ENCODE measurements at places on chromosomes 16 and 17.

DNA sequence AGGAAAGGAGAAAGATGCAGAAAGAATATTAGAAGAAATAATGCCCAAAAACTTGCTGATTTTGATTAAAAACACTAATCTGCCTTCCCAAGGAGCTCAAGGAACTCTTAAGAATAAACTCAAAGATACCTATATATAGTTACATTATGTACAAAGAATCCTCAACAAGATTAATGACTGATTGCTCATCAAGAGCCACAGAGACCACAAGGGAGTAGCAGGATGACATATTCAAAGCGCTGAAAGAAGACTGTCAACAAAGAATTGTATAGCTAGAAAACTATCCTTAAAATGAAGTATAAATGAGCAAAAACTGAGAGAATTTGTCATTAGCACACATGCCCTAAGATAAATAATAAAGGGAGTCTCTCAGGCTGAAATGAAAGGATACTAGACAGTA, 6.2 kb downstream of the LPCAT2 start:
- DNase-seq = no peak
- H3K27ac ChIP-seq = no peak overlapping the region
- peaks cover 3% of the 10 kb centered on the region for H3K27me3 ChIP-seq
- peaks cover 3% of the 10 kb centered on the region for H3K4me1 ChIP-seq
- peaks cover 35% of the 10 kb centered on the region for H3K36me3 ChIP-seq

DNA sequence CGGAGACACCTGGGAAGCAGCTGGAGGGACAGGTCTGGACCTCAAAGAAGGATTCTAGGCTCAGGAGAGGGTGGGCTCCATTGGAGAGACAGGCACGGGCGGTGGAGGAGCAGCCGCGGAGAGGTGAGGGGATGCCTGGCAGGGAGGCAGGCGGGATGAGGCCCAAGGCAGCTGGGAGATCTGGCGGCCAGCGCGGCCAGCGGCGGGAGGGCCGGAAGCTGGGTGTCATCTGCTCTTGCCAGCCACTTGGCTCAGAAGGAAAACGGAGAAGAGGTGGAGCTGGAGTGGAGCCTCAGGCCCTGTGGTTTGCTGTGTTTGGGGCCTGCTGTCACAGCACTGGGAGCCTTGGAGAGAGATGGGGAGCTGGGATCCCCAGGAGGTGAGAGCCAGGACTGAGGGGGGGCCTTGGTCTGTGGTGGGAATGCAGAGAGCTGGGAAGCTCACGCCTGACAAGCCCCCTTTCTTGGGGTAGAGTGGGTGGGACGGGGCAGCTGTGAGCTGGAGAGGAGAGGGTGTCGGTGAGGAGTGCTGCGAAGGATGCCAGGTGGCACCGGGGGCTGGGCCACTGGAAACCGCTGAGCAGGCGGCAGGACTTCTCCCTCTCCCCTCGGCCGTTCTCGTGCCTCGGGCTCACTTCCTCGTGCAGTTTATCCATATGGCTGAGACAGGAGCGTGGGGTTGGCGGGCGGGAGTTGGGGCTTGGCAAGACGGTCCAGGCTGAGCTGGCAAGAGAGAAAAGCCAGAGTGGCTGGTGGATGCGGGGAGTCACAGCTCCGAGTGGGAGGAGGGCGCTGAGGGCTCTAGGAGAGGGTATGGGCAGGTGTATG, 8.0 kb downstream of the TBC1D24 start:
- H3K36me3 ChIP-seq = no peaks in the 10 kb centered on the region
- DNase-seq = no peak
- no peak overlapping the region for H3K27ac ChIP-seq
- peaks cover 19% of the 10 kb centered on the region for H3K27me3 ChIP-seq
- H3K4me1 ChIP-seq = peaks cover 10% of the 10 kb centered on the region

DNA sequence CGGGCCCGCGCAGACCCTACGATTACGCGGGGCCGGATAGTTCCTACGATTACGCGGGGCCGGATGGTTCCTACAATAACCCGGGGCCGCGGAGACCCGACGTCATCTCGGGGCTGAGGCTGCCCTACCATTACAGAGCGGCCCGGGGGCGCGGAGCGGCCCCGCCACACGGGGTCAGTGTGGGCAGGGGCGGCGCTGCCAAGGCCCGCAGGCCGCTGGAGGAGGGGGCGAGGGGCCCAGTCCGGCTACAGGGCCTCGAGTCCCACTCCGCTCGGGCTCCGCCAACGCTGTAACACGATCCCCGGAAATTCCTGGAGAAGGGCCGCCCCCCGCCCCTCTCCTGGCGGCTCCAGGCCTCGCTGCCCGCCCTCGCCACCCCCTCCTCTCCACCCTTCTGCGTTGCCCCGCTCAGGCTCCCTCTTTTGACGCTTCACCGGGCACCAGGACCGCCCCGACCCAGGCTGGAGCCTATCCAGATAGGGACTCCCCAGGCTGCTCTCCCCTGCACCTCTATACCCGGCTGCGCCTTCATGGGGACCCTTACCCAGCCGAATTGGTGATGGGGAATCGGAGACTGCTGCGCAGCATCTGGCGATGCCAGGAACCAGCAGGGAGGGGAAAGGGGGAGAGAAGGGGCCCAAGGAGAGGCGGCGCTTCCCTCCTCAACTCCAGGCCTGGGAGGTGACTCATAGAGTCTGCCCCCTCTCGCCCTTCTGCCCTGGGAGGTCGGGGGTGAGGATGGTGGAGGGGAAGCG, at the start of gene RAB34:
RAB34 (minus strand) TSS at position 291 of the 755 bp plus-strand sequence. CDS start 602 bp downstream, outside the sequence.
- peak within 1 kb of the TSS; percentile 76 for H3K27ac ChIP-seq
- DNase-seq = peak; percentile 78
- H3K27me3 ChIP-seq = peaks cover 25% of the 10 kb centered on the region
- peaks cover 35% of the 10 kb centered on the region for H3K36me3 ChIP-seq

- H3K27ac ChIP-seq = no peak overlapping the region
- DNase-seq = no peak
- H3K27me3 ChIP-seq = peaks cover 29% of the 10 kb centered on the region
- peaks cover 6% of the 10 kb centered on the region for H3K4me1 ChIP-seq
- H3K4me3 ChIP-seq = no peak overlapping the region
Measured at GRCh38 chr17:48745381-48746275, 17.1 kb upstream of the HOXB13 start.

- H3K36me3 ChIP-seq = no peaks in the 10 kb centered on the region
- H3K27ac ChIP-seq = no peak overlapping the region
- no peaks in the 10 kb centered on the region for H3K27me3 ChIP-seq
- H3K4me3 ChIP-seq = no peak overlapping the region
Measured at GRCh38 chr16:78478267-78478861, 378.9 kb downstream of the WWOX start.

GRCh38 chr17:72135546-72136325, 14.9 kb downstream of the SOX9 start:
- no peaks in the 10 kb centered on the region for H3K27me3 ChIP-seq
- no peaks in the 10 kb centered on the region for H3K36me3 ChIP-seq
- H3K4me3 ChIP-seq = no peak overlapping the region
- no peak for DNase-seq
- H3K27ac ChIP-seq = no peak overlapping the region

DNA sequence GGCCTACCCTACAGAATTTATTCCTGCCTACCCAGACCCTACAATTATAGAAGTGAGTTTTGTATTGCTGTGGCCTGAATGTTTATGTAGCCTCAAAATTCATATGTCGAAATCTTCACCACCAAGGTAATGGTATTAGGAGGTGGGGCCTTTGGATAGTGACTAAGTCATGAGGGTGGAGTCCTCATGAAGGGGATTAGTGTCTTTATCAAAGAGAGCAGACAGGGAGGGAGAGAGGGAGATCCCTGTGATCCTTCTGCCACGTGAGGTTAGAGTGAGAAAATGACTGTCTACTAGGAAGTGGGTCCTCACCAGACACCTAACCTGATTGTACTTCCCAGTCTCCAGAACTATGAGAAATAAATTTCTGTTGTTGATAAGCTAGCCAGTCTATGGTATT, 981 bp upstream of the DUXB start:
- H3K4me1 ChIP-seq = no peaks in the 10 kb centered on the region
- no peaks in the 10 kb centered on the region for H3K36me3 ChIP-seq
- peaks cover 2% of the 10 kb centered on the region for H3K27me3 ChIP-seq
- DNase-seq = no peak
- H3K4me3 ChIP-seq = no peak overlapping the region

- H3K27ac ChIP-seq = no peak overlapping the region
- H3K27me3 ChIP-seq = peaks cover 6% of the 10 kb centered on the region
- DNase-seq = no peak
Measured at GRCh38 chr17:65092262-65092661, 35.7 kb upstream of the GNA13 start.

GRCh38 chr16:3183445-3184139, 4.4 kb upstream of the OR1F1 start:
- peak; percentile 30 for DNase-seq
- H3K27ac ChIP-seq = peak overlapping the region; percentile 65
- peaks cover 8% of the 10 kb centered on the region for H3K4me1 ChIP-seq
- peaks cover 27% of the 10 kb centered on the region for H3K27me3 ChIP-seq

GRCh38 chr17:31329221-31329620, 7.8 kb upstream of the EVI2A start:
- H3K27ac ChIP-seq = no peak overlapping the region
- no peaks in the 10 kb centered on the region for H3K36me3 ChIP-seq
- no peak overlapping the region for H3K4me3 ChIP-seq
- DNase-seq = no peak
- no peaks in the 10 kb centered on the region for H3K4me1 ChIP-seq
- peaks cover 2% of the 10 kb centered on the region for H3K27me3 ChIP-seq

DNA sequence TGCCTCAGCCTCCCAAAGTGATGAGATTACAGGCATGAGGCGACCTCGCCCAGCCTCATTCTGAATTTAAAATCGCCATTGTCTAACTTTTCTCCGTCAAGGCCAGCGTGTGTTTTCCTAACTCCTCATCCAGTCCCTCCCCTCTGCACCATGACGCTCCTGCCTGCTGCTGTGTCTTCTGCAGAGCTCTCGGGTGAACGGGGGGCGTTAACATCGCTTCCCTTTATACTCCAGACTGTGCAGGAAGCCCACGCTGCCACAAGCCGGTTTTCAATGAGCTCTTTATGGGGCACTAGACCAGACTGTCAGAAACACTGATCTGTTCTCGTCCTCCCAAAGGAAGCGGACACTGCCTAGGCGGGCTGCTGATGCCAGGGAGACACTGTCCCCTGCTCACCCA, 13.2 kb downstream of the AANAT start:
- H3K27me3 ChIP-seq = peaks cover 12% of the 10 kb centered on the region
- H3K36me3 ChIP-seq = peaks cover 5% of the 10 kb centered on the region
- peak overlapping the region; percentile 48 for H3K27ac ChIP-seq
- H3K4me3 ChIP-seq = no peak overlapping the region
- DNase-seq = no peak

- no peak overlapping the region for H3K27ac ChIP-seq
- no peak overlapping the region for H3K4me3 ChIP-seq
- H3K27me3 ChIP-seq = peaks cover 20% of the 10 kb centered on the region
- peaks cover 3% of the 10 kb centered on the region for H3K36me3 ChIP-seq
- no peak for DNase-seq
- peaks cover 5% of the 10 kb centered on the region for H3K4me1 ChIP-seq
Measured at GRCh38 chr16:677316-678190, 2.1 kb downstream of the RHBDL1 start.

GRCh38 chr17:78272914-78273258, 41.5 kb downstream of the TMEM235 start:
- H3K27ac ChIP-seq = no peak overlapping the region
- H3K27me3 ChIP-seq = peaks cover 9% of the 10 kb centered on the region
- no peak for DNase-seq
- no peak overlapping the region for H3K4me3 ChIP-seq

- H3K36me3 ChIP-seq = no peaks in the 10 kb centered on the region
- no peaks in the 10 kb centered on the region for H3K27me3 ChIP-seq
- H3K4me3 ChIP-seq = no peak overlapping the region
Measured at GRCh38 chr17:70498631-70499030, 329.3 kb downstream of the KCNJ2 start.

Measured in endothelial cell (in vitro differentiated cells).